ENCODE measurements at places on chromosomes 16 and 17. TPM values are rescaled to one million over a fixed set of nuclear protein-coding genes. Genes with fewer than 3 reads are reported as not detected.

GNAO1 gene
- 0.98 TPM for total RNA-seq

ATP1B2 gene
- 0.16 TPM for total RNA-seq

LPO gene
- not detected for total RNA-seq

GRCh38 chr17:48637323-48638260 is 11.4 kb upstream of the HOXB9 start:
- no peak overlapping the region for H3K4me3 ChIP-seq
- H3K27me3 ChIP-seq: peaks cover 11% of the 10 kb centered on the region
- H3K4me1 ChIP-seq: no peaks in the 10 kb centered on the region
- no peak overlapping the region for H3K27ac ChIP-seq
- no peak for DNase-seq

GRCh38 chr17:77286641-77287431 is 146.1 kb downstream of the SEC14L1 start:
- peaks cover 6% of the 10 kb centered on the region for H3K4me1 ChIP-seq
- H3K36me3 ChIP-seq: no peaks in the 10 kb centered on the region
- no peaks in the 10 kb centered on the region for H3K27me3 ChIP-seq
- no peak overlapping the region for H3K4me3 ChIP-seq

- H3K36me3 ChIP-seq: no peaks in the 10 kb centered on the region
- DNase-seq: no peak
- peak within 1 kb of the TSS; percentile 56 for H3K4me3 ChIP-seq
- peaks cover 12% of the 10 kb centered on the region for H3K4me1 ChIP-seq
- peak within 1 kb of the TSS; percentile 29 for H3K27ac ChIP-seq
Observed at GRCh38 chr16:50692999-50693781, at the start of gene NOD2. Gene NOD2, plus strand, starts transcription at chr16:50693606. Its CDS starts 5,890 bp downstream, at chr16:50699496.

Measured in breast epithelium (tissue), 4 donors.